ENCODE measurements at places on chromosomes 16 and 17.
A peak's percentile ranks its signal among the peaks of the same experiment; 100 is the strongest.

GRCh38 chr17:34511931-34512330 lies 67.5 kb upstream of the TMEM132E start:
- no peak for DNase-seq

DNA sequence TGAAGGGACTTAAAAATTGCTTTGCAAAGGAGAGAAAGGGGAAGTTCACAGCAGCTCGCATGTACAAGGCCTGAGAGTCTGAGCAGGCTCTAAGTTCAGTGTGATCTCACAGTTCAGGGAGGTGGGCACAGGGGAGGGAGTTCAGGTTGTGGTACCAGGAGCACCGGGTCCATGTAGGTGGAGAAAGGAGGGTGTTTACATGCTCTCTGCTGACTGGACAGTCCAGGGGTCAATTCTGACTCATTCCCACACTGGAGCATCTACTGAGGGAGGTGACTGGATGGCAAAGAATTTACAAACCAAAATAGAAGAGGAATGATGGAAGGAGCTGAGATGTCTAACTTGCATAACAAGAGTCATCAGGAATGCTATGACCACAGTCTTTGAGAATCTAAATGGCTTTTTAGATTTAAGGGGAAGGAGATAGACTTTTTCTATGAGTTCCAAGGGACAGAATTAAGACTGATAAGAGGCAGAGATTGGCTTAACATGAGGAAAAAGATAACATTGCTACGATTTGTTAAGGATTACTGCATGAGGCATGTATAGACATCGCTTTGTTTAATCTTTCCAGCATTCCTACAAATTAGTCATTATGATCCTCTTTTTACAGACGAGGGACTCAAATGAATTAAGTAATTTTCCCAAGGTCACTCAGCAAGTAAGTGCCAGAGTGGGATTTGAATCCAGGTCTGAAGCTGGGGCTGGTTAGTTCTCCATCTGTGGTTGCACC lies 29.9 kb downstream of the MIS12 start:
- DNase-seq: no peak

DNA sequence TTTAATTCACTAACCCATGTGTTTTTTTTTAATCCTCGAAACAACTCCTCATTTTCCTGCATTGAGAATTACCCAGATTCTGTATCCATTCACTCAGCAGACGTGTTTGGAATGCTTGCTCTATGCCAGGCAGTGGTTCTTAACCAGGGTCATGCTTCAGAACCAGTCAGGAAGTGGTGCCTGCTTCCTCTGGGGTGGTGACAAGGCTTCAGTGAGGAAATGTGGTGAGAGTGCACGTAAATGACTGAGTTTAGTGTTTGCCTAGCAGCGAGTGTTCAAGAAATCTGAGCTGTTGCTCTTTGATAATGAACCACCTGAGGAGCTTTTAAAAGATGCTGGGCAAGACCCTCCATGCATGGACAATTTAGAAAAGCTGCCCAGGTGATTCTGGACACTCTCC lies 9.9 kb downstream of the ZFP90 start:
- DNase-seq: no peak

- DNase-seq: no peak
Measured at GRCh38 chr17:76547183-76547641, 7.4 kb downstream of the PRCD start.

DNA sequence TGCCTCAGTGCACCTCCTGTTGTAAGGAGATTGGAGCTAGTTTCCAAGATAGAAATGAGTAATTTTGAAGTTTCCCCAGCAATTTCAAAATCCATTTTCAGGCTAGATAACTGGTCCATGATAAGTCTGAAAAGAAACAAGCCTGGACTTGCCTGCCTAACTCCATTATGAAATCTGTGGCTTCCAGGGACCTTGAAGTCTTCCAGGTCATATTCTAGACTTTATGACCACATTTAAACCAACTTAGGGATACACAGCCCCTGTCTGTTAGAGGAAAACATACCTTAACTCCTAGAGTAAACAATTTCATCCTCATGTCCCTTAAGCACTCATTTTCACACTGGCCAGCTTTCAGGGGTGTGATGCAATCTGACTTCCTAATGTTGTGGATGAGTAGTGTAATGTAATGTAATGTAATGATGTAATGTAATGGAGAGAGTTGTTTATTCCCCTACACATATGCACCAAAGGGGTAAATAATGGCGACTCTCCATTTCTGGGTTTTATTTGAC lies 96.7 kb upstream of the FAM20A start:
- no peak for DNase-seq

DNA sequence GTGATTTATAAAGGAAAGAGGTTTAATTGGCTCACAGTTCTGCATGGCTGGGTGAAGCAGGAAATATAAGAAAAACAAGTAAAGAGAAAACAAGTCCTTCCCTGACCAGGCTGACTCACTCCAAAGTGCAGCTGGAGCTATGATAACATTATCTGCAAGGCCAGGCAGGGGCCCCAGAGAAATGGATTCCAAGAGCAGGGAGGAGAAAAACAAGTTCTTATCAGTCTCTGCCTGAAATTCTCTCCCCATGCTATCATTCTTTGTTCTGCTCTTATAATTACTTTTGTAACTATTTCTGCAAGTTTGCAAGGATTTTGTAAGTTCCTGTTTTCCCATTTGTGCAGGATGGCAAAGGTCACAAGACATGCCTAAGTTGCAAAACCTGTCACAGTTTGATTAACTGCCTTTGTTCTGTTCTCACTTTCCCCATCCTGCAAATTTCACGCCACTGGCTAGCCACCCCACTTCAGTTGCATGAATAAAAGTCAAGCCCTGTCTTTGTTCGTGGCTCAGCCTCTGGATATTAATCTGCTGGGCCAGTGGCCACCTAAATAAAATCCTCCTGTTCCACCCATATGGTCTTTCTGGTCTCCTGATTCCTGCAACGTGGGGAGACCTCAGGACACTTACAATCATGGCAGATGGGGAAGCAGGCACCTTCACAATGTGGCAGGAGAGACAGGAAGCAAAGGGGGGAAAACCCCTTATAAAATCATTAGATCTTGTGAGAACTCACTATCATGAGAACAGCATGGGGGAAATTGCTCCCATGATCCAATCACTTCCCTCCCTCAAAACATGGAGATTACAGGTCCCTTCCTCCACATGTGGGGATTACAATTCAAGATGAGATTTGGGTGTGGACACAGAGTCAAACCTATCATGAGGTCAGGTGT lies 13.1 kb downstream of the ABCA9 start:
- DNase-seq: no peak

DNA sequence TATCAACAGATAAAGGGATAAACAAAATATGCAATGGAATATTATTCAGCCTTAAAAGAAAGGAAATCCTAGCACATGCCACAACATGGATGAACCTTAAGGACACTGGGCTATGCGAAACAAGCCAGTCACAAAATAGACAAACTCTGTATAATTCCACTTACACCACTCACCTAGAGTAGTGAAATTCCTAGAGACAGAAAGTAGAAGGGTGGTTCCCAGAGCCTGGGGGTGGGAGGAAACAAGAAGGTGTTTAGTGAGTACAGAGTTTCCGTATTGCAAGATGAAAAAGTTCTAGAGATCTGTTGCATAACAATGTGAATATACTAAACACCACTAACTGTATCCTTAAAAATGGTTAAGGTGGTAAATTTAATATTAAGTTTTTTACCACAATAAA lies 10.0 kb downstream of the SPOP start:
- DNase-seq: no peak

GRCh38 chr17:12637015-12637414 lies 28.7 kb upstream of the MYOCD start:
- DNase-seq: no peak

- DNase-seq: no peak
Measured at GRCh38 chr16:46582313-46582712, 38.9 kb downstream of the SHCBP1 start.

DNA sequence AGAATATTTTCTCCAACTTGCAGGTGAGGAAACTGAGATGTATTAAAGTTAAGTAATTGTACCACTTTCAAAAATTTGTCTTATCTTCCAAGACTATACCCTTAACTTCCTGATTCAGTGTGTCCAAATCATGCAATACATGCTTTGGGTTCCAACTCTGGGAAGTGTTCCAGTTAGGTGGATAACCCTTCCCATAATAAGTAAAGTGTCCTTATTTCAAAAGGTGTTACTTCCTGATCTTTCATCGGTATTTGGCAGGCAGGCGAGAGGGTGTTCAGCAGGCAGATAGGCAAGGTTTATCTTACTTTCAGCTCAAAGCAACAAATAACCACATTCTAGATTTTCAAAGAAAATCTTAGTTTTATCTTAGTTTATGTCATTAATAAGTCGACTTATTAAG lies 46.3 kb upstream of the ARHGAP44 start:
- DNase-seq: no peak

GRCh38 chr17:50352693-50353599 lies 7.0 kb downstream of the XYLT2 start:
- no peak for DNase-seq

DNA sequence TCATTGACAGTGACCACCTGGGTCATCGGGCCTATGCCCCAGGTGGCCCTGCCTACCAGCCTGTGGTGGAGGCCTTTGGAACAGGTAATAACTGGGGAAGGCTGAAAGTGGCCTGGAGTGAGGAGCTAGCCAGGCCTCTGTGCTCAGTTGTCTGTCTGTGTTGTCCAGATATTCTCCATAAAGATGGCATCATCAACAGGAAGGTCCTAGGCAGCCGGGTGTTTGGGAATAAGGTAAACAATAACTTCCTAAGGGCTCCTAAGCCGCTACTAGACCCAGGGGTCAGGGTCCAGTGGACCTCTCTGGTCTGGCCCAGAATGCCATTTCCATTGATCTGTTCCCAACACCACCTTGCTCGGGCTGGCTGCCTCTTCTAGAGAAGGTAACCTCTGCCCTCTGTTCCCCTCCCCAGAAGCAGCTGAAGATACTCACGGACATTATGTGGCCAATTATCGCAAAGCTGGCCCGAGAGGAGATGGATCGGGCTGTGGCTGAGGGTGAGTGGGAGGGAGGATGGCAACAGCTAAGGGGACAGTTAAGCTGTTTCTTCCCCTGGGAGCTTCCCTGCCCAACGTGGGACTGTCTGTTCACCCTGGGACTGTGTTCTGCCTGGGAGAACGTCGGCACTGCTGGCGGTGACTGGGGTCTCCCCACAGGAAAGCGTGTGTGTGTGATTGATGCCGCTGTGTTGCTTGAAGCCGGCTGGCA lies 1.9 kb upstream of the MLX start:
- no peak for DNase-seq

- DNase-seq: no peak
Measured at GRCh38 chr16:53761962-53762703, 58.2 kb downstream of the FTO start.

GRCh38 chr17:81741594-81742452 lies 29.7 kb downstream of the SLC25A10 start:
- DNase-seq: no peak

DNA sequence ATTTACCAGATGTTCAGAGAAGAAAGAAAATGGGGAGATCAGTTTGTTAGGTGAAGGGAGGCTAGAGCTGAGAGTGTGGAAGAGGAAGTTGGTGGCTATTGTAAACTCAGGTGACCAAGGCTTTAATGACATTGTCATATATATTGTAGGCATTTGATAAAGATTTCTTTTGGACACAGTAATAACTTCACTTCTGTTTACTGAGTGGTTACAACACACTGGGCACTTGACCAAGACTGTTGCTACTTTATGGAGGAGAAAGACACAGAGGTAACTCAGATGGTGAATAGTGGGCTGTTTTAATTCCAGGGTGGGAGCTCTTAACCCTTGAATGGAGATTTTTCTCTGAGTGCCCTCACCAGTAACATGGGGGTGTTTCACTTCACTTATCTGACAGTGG lies 46.0 kb downstream of the TNRC6A start:
- no peak for DNase-seq

DNA sequence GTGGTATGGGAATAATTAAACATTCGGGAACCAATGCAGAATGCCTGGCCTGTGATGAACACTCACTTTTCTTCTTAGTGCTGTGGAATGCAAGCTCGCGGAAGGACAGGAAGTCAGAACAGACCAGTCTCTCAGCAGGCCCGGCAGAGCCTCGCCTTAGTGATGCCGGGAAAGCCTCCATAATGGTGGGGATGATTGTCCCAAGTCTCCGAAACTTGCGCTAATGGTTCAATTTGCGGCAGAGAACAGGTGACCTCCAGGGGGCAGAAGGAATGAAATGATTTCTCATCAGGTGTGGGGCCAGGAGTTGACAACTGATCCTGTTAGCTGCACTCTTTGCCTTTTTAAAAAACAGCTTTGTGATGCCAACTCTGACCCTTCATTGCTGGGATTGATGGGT lies 170.6 kb downstream of the GSG1L start:
- no peak for DNase-seq

DNA sequence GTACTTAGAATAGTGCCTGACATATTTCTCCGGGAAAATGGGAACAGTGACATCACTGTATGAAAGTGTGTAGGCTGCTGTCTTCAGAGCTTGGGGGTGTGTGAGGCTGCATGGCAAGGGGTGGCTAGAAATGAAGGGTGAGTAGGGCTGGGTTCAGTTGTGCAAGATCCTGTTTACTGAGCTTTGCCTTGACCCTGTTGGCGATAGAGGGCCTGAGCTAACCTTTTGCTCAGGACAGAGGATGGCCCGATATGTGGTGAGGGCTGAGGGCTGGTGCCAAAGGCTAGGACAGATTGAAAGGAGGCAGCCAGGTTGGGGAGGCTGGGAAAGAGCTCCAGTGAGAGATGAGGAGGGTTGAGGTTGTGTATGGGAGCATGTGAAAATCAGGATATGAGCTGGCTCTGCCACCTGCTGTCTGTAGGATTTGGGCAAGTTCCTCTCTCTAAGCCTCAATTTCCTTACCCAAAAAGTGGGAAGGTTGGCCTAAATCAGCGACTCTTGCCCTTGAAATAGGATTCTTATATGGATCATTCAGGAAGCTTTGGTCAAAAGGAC lies 6.0 kb upstream of the CCL1 start:
- DNase-seq: no peak

DNA sequence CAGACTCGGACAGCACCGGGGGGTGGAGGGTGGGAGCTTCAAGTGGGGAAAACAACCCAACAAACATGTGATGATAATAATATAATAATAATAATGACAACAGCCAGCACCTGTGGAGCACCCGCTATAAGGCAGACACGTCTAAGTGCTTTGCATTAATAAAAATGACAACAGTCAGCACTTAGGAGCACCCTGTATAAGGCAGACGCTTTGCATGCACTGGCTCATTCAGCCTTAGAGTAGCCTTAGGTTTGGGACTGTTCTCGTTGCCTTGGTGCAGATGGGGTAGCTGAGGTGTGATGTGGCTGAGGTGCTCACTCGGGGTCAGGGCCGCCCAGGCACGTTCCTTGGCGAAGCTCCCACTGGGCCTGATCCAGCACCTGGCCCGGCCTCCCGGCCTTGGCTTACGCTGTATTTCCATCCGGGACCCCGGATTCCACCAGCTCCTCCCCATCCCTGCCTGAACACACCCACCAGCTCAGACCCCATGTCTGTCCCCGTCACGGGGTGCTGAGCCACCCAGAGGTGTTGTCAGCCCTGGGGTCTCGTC lies 144.0 kb upstream of the CIBAR2 start:
- DNase-seq: peak; percentile 23
